CD4-positive, alpha-beta T cell treated with Interleukin-6 at 100 ng/mL for 8 hours (primary cell): ENCODE measurements at places on chromosomes 13 and 19.

GRCh38 chr19:798415-799075 is 1.3 kb downstream of the PTBP1 start:
- DNase-seq: no peak

GRCh38 chr19:48560095-48560530 is 8.1 kb downstream of the SULT2B1 start:
- DNase-seq: no peak

DNA sequence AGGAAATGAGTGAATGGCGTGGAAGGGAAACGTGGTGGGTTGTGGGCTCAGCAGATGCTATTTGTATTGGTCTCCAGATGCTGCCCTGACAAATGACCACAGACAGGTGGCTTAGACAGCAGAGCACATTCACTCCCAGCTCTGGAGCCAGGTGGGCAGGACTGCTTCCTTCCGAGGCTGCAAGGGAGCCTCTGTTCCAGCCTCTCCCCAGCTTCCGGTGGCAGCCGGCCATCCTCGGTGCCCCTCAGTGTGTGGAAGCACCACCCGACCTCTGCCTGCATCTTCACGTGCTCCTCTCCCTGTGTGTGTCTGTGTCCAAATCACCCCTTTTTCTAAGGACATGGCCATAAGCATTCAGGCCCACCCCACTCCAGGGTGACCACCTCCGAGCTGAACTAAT is 105.1 kb downstream of the SOX1 start:
- DNase-seq: no peak

GRCh38 chr13:25860862-25861261 is 191.0 kb downstream of the SHISA2 start:
- no peak for DNase-seq

DNA sequence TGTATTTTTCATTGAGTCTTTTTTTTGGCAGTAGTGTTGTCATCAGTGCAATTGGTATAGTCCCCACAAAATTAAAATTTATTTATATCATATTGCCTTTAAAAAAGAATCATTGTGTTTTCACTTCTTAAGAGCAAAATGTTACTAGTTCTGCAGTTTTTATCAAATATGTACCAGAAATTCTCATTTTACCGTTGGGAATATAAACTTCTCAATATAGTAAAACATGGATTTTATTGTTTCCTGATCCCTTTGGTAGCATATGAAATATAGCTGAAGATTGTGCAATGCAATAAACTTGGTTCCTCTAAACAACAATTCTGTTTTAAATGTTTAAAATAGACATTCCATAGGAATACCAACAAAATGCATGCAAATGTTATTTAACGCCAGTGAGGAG is 306.5 kb upstream of the PCDH20 start:
- DNase-seq: no peak

GRCh38 chr13:31767175-31767900 is 28.0 kb downstream of the RXFP2 start:
- DNase-seq: no peak

- DNase-seq: no peak
These were observed 31.5 kb upstream of the IRS2 start for GRCh38 chr13:109817591-109818535.

GRCh38 chr19:50645107-50645506 is 4.1 kb upstream of the C19orf81 start:
- DNase-seq: no peak

DNA sequence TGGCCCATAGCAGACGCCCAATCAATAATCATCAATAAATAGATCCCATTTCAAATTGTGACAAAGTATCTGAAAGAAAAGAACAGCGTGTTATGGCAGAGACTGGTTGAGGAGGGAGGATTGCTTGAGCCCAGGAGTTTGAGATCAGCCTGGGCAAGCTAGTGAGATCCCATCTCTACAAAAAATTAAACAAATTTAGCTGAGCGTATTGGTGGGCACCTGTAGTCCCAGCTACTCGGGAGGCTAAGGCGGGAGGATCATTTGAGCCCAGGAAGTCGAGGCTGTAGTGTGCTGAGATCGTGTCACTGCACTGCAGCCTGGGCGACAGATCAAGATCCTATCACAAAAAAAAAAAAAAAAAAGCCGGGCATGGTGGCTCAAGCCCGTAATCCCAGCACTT is 6.4 kb upstream of the GNA11 start:
- no peak for DNase-seq

DNA sequence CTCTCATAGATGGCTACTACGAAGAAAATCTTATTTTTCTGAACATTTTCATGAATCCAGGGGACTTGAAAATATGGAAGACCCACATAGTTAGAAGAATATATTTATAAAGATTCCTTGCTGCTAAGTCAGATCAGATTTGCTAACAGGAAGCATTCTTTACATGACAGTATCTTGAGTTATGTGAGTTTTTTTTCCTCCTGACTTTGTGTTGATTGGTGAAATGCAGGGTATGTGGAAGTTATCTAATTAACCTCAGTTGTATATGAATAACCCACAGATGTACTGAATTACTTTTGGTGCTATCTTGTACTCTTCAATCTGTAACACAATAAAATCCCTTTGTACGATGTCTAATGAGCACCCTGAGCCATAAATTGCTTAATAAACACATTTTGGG is 53.8 kb downstream of the ESD start:
- DNase-seq: no peak

- no peak for DNase-seq
These were observed 221.7 kb downstream of the COG6 start for GRCh38 chr13:39877134-39877533.

GRCh38 chr19:12465211-12465610 is 19.4 kb downstream of the ZNF709 start:
- no peak for DNase-seq

DNA sequence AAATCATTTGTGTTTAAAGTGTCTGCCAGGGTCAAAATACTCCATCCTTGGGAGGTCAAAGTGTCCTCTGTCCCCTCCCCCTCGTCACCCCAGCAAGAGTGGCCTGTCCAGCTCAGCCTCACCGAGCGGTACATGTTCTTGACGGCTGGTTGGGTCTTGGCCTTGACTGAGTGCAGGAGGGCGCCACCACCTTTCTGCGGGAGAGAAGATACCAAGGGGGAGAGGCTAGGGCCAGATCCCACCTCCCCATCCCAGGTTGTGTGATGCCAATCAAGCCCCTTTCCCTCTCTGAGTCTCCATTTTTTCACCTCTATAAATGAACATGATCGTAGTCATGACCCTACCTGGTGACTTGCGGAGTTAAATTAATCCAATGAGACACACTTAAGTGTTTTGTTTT is 6.1 kb downstream of the CRB3 start:
- DNase-seq: no peak

GRCh38 chr13:48400850-48401291 is 12.0 kb downstream of the LPAR6 start:
- peak; percentile 34 for DNase-seq

- DNase-seq: no peak
These were observed 40.5 kb downstream of the DZIP1 start for GRCh38 chr13:95603887-95604555.

- DNase-seq: no peak
These were observed 26.3 kb upstream of the SERP2 start for GRCh38 chr13:44347301-44347700.

DNA sequence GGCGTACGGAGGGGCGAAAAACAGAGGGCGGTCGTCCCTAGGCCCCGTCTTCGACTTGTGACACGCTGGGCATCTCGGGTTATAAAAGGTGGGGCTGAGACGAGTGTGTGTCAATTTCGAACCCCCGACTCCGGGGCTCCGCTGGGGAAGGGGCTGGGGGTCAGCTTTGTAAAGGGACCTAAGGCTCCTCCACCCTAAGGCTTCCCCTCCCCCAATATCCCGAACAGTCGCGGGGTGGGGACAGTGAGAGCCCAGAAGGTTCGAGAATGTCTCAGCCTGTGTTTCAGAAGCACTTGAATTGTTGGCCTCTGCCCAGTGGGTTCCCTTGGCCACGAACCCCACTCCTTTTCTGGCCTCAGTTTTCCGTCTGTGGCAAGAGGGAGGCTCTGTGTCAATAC is 450 bp downstream of the SELENOW start:
- DNase-seq: no peak

GRCh38 chr13:97967948-97968347 is 14.5 kb downstream of the IPO5 start:
- DNase-seq: no peak

- DNase-seq: no peak
These were observed 14.2 kb downstream of the SIGLEC5 start for GRCh38 chr19:51615991-51616390.

DNA sequence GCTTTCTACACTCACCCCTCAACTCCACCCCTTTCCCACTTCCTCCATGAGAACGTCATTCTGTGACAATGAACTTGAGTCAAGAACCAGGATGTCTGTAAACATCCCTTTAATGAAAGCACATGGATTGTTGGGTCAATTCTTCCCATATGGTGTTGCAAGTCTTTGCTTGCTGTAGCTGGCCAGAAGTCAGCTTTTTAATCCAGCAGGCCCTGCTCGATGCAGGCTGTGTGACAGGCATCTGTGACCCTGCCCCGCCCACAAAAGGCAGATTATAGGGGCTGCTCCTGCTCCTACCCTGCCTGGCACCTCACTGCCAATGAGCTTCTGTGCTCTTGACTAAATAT is 78.0 kb downstream of the STARD13 start:
- no peak for DNase-seq
